Neuronal stem cell (in vitro differentiated cells): ENCODE measurements at places on chromosomes 5 and 9.

GRCh38 chr5:134555223-134555889, 29.9 kb downstream of the JADE2 start:
- DNase-seq = no peak

GRCh38 chr5:148791334-148791667, 35.1 kb upstream of the ADRB2 start:
- DNase-seq = no peak

DNA sequence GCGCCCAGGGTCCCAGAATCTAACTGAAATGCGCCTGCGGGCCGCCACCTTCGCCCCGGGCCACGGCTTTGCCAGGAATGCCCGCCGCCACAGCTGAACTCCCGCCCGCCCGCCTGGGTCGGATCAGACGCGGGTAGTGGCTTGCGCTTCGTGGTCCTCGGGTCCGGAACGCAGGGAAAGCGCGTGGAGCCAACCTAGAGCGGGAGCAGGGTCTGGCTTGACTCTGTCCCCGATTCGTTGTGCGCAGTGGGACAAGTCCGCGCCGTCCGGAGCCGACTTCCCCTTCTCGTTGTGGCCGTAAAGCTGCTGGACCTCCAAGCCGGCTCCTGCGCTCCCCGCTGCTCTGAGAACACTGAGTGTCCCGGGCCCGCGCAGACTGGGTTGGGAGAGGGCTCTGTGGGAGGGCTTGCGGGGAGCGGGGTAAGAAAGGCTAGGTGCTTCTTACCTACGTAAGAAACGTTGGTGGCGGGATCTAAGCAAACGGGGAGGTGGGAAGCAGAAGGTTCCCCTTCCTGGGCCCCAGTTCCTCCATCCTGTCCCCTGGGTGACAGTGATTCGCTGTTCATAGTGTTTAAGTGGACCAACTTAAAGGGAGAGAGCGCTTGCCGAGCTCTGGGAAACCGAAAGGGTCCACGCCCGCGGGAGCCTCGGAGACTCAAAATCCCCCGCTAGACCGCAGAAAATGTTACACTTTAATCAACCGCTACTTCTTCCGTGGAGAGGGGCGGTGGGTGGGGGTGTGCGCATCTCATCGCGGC, 4.4 kb upstream of the FOXE1 start:
- no peak for DNase-seq

- no peak for DNase-seq
These were observed 26.5 kb downstream of the ANKRD33B start for GRCh38 chr5:10590226-10590999.

DNA sequence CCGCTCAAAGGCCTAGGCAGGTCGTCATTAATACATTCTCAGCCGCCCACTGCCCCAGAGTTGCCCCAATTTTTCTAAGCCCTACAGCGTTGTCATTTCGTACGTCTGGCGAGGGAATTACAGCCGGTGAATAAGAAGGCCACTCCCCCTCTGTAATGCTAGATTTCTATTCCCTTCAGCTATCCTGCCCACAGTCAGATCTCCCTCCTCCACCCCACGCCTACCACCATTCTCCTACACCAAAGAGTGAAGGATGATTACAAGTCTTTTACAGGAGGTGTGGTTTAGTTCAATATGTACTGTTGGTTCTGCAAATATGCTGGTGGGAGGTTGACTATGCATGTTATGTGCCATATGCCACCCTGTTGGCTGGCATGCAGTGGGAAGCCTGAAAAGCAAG, 83.7 kb upstream of the SMIM15 start:
- no peak for DNase-seq

DNA sequence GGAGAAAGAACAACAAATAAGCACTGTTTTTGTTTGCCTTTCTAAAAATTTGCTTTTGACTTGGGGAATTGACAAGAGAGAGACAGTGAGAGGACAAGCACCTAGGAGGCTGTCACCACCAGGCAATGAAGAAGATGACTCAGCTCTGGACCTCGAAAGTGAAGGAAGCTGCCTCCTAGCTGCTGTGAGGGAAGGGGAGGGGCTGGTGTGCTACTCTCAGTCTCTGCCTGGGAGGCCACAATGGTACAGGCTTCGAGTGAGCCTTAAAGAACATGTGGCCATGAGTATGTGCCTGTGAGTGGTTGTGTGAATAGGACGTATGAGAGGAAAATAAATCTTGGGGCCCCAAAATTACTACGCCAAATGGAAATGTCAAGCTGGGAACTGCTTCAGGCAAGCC, 7.1 kb upstream of the PLK2 start:
- no peak for DNase-seq

DNA sequence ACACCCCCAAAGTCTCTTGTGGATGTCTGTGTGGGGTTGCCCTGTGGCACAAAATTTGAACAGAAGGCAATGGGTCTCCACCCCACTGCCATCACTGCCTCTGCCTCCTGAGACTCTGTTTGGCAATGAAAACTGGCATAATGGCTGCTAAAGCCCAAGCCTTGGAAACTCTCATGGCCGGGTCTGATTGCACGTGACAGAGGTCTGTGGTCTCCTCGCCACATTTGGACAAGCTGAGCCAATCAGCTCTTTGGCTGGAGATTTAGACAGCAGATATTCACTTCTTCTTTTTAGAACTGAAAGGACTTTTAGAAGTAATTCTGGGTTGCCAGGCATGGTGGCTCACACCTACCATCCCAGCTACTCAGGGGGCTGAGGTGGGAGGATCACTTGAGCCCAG, 5.5 kb downstream of the GGTA1 start:
- no peak for DNase-seq

GRCh38 chr5:23466401-23466912, 41.0 kb upstream of the PRDM9 start:
- no peak for DNase-seq

DNA sequence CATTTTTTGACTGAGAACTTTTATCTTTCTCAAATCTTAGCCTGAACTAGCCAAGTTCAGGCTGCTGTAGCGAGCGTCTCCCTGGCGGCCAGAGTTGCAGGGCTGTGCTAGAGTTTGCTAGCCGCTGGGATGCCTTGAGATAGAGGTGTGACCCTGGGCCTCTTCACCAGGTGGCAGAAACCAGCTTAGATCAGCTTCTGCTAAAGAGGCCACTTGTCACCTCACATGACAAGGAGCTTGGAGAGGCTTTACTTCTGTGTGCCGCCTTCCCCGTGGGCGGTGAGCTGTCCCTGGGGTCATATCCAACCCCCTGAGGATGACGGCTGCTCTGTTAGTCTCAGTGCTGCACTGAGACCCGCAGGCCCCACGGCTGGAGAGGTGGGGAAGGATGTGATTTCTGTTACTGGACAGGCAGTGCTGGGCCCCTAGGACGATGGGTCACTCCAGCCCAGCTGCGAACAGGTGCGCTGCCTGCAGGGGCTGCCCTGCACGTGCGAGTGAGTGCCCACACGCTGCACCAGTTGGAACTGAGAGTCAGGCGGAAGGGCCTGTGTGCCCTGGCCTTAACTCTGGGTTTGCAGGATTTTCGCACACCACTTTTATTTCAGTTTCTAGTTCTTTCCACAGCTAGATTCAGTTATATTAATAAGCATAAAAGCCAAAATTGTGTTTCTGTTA, 63.8 kb downstream of the EHMT1 start:
- no peak for DNase-seq

GRCh38 chr5:77028631-77029375, 1.4 kb upstream of the AGGF1 start:
- DNase-seq = no peak

- DNase-seq = no peak
These were observed 58.7 kb downstream of the ICE1 start for GRCh38 chr5:5481206-5481605.

GRCh38 chr5:126357585-126358342, 65.4 kb upstream of the GRAMD2B start:
- DNase-seq = no peak
